ENCODE measurements at places on chromosomes 11 and 22.

- no peak for DNase-seq
Measured at GRCh38 chr11:68136866-68137265, 15.7 kb upstream of the CHKA start.

DNA sequence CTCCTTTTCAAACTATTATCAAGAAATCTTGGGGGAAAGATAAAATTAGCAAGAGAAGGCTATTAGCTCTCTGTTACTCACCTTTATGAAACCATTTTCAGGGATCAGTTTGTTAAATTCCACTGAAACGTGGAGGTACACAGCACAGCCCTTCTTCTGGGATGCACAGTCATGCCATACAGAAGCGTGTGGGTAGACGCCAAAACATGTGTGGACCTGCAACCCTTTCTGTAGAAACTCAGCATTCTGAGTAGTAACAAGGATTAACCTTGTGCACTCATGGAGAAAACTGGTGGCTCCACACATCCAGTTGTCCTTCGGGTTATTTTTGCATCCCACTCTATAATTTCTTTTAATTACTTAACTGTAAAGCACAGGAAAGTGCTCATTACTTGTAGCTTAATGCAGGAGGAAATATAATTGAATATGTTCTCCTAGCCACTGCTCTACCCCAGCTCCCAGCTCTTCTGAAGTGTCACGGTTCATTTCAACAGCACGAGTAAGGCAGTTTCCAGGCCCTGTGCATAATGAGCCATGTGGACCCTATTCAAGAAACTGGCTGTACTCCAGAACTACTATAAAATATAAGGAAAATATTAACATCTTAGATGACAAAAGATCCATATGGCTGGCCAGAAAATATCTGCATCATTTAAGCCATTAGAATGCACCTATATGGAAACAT lies 26.1 kb downstream of the BDNF start:
- no peak for DNase-seq

DNA sequence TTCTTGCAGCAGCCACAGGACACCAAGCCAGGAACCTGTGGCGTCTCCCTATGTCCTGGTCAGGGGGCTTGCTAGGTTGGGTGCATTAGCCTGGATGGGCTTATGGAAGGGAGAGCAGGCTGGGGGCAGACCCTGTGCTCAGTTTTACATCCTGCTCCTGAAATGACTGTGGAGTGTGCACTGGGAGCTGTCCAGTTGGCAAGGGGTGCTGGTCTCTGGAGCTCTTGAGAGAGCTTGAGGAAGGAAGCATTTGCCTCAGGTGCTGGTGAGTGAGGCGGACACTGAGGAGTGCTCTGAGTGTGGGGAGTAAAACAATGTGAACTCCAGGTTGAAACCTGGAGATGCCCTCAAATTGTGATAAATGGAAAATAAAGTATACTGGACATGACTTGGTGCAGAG lies 3.4 kb downstream of the SCGB1D4 start:
- no peak for DNase-seq

DNA sequence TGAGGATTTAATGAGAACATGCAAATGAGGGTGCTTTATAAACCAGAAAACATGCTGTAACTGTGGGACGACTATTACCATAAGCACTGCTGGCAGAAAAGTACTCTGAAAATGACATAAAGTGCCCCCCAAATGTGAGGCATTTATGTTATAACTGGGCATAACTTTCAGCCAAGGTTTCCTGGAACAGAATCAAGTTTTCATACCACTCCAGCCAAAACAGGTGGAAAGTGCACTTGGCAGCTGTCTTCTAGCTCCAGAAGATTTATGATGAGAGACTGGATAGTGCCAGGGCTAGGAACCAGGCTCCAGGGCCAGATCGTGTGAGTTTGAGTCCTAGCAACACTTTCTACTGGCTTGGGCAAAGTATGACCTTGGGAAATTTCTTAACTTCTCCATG lies 339.2 kb downstream of the TENM4 start:
- DNase-seq, result no peak

GRCh38 chr22:43200555-43200954 lies 13.6 kb upstream of the TTLL12 start:
- no peak for DNase-seq

DNA sequence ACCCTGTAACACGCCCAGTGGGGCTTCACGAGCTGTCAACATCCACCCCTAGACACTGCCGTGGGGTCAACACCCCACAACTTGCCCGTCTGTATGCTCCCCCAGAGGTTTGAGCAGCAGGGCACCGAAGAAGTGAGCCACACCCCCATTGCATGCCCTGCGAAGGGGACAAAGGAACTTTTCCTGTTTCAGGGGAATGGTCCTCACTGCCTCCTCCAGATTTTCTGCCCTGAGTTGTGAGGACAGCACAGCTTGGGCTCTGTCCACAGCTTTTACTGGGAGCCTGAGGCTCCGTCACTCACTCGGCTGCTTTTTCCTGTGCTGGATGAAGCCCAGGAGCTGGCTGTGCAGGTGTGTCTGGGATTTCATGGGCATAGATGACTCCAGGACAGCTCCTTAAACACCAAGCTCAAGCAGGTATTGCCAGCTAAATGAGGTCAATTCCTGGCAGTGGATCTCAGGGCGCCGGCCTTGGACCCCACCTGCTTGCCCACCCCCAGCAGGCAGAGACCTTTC lies 40.2 kb upstream of the CCDC188 start:
- DNase-seq, result no peak

- DNase-seq, result no peak
Measured at GRCh38 chr22:25841775-25842174, 99.8 kb downstream of the MYO18B start.

GRCh38 chr11:117160826-117161225 lies 16.7 kb downstream of the PAFAH1B2 start:
- DNase-seq, result no peak

DNA sequence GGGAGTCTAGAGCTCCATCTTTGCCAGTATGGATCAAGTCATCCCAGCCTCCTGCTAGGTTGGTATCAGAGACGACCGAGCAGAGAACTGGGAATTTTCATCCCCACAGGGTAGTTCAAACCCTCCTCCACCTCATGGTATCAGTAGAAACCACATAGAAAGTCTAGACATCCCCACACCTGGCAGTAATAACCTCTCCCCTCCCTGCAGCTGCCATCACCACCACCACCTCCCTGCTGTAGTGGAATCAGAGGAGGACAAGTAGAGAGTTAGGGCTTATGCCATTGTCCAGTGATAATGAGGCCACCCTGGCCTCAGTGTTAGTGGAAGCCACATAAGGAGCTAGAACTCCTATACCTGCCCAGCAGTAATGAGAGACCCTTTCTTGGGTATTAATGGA lies 34.3 kb downstream of the BTG4 start:
- no peak for DNase-seq

GRCh38 chr22:20019661-20020532 lies 1.0 kb upstream of the TANGO2 start:
- no peak for DNase-seq

DNA sequence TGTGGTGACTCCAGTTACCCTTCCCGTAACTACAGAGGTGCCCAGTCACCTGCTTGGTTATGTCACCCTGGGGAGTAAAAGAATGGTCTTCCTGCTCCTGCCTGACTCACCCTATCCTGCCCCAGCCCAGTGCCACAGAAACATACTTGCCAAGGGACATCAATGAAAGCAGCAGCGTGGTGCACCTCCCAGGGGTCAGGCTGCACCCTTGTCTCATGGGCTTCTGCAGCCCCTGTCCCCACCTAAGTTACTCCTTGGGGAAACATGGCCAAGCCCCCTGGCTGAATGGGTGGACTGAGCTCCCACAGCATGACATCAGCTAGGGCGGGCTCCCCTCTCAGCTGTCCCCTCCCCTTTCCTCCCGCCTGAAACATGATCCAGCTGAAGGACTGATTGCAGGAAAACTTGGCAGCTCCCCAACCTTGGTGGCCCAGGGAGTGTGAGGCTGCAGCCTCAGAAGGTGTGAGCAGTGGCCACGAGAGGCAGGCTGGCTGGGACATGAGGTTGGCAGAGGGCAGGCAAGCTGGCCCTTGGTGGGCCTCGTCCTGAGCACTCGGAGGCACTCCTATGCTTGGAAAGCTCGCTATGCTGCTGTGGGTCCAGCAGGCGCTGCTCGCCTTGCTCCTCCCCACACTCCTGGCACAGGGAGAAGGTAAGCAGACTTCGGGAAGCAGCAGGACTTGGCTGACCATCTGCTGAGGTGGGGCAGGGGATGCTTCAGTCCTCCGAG lies at the start of gene HTR3A:
TSS of gene HTR3A (plus strand) at position 368 of the 730 bp plus-strand sequence. CDS start at position 586, 218 bp downstream.
- DNase-seq, result no peak

GRCh38 chr11:9849389-9849788 lies 185.5 kb downstream of the SWAP70 start:
- DNase-seq, result no peak

GRCh38 chr11:9656864-9657263 lies 7.0 kb upstream of the SWAP70 start:
- DNase-seq, result no peak

GRCh38 chr11:1650918-1651262 lies 21.3 kb downstream of the KRTAP5-5 start:
- no peak for DNase-seq

GRCh38 chr11:491358-491757 lies 15.7 kb downstream of the RNH1 start:
- no peak for DNase-seq

DNA sequence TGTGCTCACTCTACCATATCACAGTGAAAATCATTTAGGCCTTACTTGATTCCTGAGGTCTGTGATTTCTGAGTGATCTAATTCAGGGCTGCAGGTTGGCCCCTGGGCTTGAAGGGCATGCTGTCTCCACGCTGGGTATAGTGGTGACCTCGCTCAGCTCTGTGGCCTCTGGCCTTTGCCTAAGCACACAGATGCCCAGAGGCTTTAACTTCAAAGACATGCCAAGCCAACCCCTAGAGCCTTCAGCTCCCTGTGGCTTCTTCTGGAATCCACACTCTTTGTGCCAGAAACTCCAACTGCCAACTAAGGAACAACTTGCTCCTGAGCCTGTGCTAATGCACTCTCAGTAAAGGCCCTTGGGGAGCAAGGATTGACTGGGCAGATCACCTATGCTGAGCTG lies 232.6 kb upstream of the MPPED2 start:
- DNase-seq, result no peak

DNA sequence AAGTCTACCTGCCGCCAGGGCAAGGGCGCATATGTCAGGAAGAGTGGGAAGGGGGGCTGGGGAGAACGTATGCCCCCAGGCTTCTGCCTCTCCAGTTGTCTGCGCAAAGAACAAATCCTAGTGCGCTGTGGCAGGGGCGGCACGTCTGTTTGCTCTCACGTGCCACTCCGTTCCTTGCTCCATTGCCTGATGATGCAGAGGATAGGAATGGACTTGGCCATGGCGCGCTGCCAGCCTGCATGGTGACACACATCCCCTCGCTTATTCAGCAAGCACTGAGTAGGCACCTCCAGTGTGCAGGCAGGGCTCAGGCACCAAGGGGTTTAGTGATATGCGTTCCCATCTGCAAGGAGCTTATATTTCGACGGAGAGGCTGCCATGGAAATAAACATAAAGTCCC lies 45.4 kb upstream of the SLC22A12 start:
- no peak for DNase-seq

- peak; percentile 46 for DNase-seq
Measured at GRCh38 chr11:35247428-35247827, 108.5 kb downstream of the CD44 start.

- DNase-seq, result peak; percentile 4
Measured at GRCh38 chr11:117597071-117597470, 199.9 kb downstream of the DSCAML1 start.

GRCh38 chr11:69941546-69942332 lies 122.5 kb upstream of the FGF3 start:
- no peak for DNase-seq

DNA sequence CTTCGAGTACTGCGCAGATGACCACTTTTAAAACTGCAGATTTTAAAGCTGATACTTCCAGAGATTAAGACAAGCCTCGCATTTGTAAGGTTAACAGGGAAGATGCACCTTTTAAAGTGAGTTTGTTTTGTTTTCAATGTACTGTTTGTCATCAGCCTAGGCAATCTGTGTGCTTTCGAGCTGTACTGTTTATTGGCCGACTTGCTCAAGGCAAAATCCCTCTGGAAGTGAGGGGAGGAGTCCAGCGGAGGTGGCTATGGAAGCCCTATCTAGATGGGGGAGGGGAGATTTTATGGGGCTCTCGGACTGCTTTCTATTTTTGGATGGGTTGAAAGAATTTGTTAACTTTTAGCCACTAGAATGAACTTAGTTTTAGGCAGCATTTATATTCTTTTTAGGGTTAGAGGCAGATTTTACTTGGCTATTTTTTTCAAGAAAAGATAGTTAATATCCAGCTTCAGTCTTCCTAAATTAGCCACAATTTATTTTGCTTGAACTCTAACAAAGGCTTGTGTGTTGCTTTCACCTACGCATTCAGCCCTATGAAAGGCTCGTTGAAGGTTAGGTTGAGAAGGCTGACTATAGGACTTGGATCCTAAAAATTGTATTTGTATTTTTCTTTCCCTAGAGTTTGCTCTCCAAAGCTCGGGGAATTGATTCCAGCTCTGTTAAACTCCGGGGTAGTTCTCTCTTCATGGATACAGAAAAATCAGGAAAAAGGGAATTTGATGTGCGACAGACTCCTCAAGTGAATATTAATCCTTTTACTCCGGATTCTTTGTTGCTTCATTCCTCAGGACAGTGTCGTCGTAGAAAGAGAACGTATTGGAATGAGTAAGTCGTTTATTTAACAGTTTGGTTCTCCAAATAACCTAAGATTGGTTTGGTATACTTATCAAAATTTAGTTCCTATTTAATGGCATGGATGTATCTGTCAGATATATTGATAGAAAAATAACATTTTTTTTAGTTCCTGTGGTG lies 2.1 kb downstream of the WEE1 start:
- no peak for DNase-seq

- no peak for DNase-seq
Measured at GRCh38 chr11:99952816-99953215, 734.3 kb upstream of the ARHGAP42 start.

DNA sequence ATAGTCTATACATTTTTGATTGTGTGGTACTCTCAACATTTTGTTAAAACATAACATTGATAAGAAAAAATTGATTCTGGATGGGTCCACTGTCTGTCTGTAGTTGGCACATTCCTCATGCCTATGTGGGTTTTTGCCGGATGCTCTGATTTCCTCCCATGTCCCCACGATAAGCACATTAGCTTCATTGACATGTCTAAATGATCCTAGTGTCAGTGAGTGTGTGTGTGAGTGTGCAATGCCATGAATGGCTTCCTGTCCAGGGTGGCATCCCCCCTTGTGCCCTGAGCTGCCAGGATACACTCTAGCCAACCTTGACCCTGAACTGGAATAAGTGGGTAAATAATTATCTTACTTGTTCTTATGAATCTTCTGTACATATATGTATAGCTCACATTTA lies 5.4 kb downstream of the SFI1 start:
- no peak for DNase-seq

All from activated CD4-positive, alpha-beta T cell treated with anti-CD3 and anti-CD28 coated beads, Interleukin-2, amount 50 U/mL, for 4 hours (primary cell).